ENCODE measurements at places on chromosomes 2 and 18.

DNA sequence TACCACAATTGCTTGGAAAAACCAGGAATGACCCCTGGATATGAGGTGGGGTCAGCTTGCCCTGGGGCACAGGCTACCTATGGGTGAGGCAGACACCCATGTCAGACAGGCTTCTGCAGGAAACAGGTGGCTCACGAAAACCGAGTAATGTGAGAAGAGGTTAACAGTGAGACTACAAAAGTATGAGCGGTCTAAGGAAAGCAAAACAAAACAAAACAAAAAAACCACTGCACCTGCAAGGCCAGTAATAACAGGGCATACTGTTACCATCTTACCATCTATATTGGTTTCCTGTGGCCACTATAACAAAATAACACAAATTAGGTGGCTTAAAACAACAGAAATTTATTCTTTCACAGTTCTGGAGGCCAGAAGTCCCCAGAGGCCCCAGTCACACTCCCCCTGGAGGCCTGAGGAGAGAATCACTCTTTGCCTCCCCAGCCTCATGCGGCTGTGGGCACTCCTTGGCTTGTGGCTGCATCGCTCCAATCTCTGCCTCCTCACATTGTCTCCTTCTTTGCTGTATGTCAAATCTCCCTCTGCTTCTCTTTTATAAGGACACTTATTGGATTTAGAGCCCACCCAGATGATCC lies 86.6 kb upstream of the EPC2 start:
- no peak for DNase-seq

- no peak for DNase-seq
Measured at GRCh38 chr2:230178546-230179485, 41.0 kb downstream of the SP110 start.

DNA sequence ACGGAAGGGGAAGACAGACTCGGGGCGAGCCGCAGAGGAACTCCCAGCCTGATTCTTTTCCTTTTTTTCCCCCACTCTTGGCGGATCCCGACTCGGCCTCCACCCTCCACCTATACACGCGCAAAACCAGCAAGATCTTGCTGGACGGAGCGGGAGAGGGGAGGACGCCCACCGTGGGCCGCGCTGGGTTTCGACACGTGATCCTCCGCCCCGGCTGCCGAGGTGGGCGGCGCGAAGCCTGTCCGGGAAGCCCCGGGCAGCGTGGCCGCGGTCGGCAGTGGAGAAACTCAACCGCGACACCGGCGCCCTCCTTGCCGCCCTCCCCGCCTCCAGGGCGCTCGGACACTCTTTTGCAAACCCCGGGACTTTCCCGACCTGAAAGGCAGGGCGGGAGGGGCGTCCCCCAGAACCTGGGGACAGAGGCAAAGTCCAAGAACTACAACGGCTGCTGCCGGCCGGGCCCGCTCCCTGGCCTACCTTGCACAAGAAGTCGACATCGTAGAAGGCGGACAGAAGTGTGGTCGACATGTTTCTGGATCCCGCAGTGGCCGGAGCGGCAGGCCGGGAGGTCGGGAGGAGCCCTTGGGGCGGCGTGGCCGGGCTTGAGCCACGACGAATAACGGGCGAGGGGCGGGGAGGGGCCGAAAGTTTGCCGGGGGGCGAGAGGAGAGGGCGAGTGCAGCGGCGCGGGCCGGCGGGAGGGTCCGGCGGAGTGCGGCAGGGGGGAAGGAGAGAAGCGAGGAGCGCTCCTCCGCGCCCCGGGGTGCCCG lies 433 bp downstream of the ZFP36L2 start:
- peak; percentile 64 for DNase-seq

GRCh38 chr2:235129850-235130249 lies 178.0 kb downstream of the SH3BP4 start:
- DNase-seq = no peak

- DNase-seq = no peak
Measured at GRCh38 chr2:170996316-170996715, 67.3 kb downstream of the GORASP2 start.

DNA sequence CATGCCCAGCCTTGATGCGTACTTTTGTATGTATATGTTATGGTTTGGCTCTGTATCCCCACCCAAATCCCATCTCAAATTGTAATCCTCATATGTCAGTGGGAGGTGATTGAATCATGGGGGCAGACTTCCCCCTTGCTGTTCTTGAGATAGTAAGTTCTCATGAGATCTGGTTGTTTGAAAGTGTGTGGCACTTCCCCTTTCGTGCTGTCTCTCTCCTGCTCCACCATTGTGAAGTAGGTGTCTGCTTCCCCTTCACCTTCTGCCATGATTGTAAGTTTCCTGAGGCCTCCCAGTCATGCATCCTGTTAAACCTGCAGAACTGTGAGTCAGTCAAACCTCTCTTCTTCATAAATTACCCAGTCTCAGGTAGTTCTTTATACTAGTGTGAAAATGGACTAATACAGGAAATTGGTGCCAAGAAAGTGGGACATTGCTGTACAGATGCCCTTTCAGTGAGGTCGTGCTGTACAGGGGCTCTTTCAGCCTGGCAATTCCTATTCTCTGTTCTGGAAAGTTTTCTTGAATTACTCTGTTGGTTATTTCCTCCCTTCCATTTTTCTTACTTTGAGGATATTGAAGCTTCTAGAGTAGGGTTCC lies 38.2 kb downstream of the KCMF1 start:
- no peak for DNase-seq

GRCh38 chr18:30748541-30748940 lies 294.0 kb downstream of the DSC3 start:
- DNase-seq = no peak

- no peak for DNase-seq
Measured at GRCh38 chr2:224395620-224396390, 6.1 kb downstream of the FAM124B start.

- no peak for DNase-seq
Measured at GRCh38 chr2:38243186-38243880, 133.7 kb downstream of the ATL2 start.

DNA sequence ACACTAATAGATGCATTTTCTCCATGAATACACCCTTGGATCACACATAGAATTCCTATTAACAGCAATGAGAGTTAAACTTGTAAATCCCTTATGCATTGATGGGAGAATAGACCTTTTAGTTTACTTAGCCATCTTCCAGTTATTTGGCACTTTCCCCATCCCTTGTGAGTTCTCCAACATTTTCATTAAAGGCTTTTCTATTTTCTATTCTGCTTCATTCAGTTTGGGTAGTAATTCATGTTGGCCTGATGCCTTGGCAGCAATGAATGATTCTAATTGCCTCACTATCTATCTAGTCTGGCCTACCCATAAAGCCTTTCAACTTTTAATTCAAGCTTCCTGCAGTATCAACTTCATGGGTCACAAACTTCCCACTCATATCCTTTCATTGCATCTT lies 32.3 kb downstream of the TBR1 start:
- DNase-seq = no peak

- no peak for DNase-seq
Measured at GRCh38 chr2:125070726-125071505, 1045.8 kb downstream of the CNTNAP5 start.

DNA sequence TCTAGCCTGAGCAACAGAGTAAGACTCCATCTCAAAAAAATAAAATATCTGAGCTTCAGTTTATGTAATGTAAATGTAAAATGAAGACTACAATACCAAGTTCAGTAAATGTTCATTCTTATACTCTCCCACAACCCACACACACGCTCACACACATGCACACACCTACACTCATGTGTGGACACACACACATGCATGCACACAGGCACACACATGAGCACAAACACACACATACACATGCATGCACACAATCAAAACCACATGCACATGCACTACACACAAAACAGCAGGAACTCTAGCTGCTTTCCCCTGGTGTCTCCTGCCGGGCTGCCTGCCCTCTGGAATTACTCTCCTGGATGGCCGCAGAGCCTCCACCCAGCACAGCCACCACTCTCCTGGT lies 90.6 kb downstream of the GFPT1 start:
- DNase-seq = no peak

- peak; percentile 67 for DNase-seq
Measured at GRCh38 chr2:23235292-23235691, 149.7 kb upstream of the KLHL29 start.

DNA sequence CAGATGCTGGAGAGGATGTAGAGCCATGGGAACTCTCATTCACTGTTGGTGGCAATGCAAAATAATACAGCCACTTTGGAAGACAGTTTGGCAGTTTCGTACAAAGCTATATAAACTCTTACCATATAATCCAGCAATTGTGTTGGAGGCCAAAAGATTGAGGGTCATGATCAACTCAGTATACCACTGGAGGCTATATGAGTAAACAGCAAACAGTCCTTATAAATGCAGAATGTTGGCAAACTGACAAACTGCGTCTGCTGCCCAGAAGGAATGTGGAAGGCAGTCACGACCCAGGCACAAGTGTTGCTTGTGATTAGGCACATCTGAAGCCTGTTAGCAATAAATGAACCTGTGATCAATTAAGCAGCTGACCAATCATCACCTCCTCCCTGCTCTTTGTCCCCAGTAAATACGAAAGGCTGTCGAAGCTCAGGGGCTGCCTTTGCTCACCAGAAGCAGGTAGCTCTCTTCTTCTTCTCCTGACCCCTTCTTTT lies 98.1 kb upstream of the SPOPL start:
- DNase-seq = no peak

DNA sequence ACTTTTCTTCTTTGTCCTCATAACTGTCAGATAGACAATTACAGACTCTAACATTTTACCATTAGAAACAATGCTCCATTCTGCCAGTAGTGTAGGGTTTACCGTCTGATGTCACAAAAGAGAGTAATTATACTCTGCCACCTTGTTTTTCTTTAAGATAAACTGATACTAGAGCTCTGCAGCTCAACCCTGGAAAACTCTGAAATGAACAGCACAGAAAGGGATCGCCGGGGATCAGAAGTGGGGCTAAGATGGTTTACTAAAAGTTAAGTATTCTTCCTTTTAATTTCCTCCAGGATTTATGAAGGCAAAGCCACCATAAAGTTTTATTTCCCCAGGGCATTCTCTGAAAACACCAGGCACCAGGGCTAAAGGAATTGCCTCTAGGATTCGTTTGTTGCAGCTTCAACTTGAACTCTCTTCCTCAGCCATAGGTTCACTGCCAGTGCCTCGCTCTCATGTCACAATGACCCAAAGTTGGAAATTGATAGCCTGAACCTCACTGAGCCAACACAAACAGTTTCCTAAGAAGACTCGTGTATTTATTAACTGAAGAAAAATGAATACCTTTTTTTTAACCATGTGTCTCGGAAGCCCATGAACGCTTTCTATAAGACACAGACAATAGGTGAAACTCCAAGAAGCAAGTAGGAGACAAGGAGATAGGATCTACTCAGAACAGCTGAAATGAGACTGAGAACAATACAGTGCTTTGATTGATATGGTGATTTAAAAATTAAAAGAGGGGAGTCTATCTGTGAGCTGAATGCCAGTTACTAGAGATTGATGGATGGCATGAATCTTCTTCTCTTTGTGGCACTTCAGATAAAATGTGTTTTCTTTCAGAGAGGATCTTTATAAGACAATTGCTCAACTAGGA lies 121.5 kb upstream of the SPATS2L start:
- DNase-seq = no peak

GRCh38 chr2:164920430-164920829 lies 34.9 kb downstream of the SLC38A11 start:
- peak; percentile 95 for DNase-seq

Data from ACHN (cell line).